ENCODE measurements at places on chromosomes 2 and 18. TPM values are rescaled to one million over a fixed set of nuclear protein-coding genes. Genes with fewer than 3 reads are reported as not detected.

Gene STON1
- total RNA-seq, result 3.8 TPM

GRCh38 chr2:69100220-69100723 lies 87.3 kb downstream of the ANTXR1 start:
- no peaks in the 10 kb centered on the region for H3K4me1 ChIP-seq
- no peak overlapping the region for H3K4me3 ChIP-seq
- no peak overlapping the region for H3K27ac ChIP-seq
- H3K27me3 ChIP-seq, result no peaks in the 10 kb centered on the region

DNA sequence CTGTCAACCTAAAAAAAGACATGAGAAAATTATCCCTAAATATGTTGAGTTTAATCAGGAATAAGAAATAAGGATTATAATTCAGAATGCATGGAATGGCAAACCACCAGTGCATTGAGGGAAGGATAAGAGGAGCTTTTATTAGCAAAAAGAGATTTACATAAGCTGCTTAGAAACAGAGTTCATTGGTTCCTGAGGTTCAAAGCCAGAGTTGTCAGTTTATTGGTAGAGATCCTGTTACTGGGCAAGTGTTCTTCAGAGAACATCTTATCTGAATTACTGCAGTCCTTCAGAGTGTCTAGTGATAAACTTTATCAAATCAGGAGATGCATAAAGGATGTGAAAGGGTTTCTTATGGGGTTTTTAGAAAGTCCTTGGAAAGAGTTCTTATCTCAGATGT lies 76.0 kb upstream of the MEX3C start:
- DNase-seq, result no peak
- H3K27me3 ChIP-seq, result no peaks in the 10 kb centered on the region
- H3K4me1 ChIP-seq, result no peaks in the 10 kb centered on the region
- H3K4me3 ChIP-seq, result no peak overlapping the region
- no peaks in the 10 kb centered on the region for H3K36me3 ChIP-seq

DNA sequence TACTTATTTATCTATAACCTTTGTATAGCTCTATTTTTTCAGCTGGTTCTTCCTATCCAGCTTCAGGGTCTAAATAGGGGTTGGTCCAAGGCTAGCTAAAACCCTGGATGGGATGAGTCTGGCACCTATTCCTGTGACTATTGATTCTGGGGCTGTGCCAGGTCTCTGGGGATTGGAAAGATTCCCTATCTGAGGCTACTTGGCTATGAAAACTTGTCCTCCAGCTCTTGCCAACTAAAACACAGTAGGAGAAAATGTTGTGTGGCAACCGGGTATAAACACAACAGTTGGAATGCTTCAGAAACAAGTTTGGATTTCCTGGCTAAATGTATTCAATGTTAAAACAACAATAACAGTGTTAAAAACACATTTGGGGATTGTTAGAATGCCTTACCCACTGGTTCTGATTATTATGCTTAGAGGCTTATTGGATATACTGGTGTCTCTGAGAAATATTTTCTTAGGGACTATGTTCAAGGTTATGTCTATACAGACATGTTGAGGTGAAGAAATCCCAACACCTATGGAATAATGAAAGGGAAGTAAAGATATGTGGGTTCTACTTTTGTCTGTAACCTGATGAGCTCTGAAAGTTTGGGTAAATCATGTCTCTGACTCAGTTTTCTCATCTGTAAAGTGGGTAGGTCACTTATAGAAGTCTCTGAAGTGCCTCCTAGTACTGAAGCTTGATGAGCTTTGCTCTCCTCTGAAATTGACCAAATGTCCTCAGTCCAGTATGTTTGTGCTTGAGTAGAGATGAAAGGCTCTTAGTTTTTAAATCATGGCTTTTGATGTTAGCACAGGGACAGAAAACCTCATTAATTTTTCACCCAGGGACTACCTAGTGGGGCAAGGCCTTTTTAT lies 460.7 kb downstream of the MTX2 start:
- H3K27ac ChIP-seq, result no peak overlapping the region
- no peaks in the 10 kb centered on the region for H3K4me1 ChIP-seq
- H3K27me3 ChIP-seq, result no peaks in the 10 kb centered on the region
- no peak for DNase-seq
- H3K36me3 ChIP-seq, result no peaks in the 10 kb centered on the region
- H3K4me3 ChIP-seq, result no peak overlapping the region
